ENCODE measurements at places on chromosomes 3 and 15.

DNA sequence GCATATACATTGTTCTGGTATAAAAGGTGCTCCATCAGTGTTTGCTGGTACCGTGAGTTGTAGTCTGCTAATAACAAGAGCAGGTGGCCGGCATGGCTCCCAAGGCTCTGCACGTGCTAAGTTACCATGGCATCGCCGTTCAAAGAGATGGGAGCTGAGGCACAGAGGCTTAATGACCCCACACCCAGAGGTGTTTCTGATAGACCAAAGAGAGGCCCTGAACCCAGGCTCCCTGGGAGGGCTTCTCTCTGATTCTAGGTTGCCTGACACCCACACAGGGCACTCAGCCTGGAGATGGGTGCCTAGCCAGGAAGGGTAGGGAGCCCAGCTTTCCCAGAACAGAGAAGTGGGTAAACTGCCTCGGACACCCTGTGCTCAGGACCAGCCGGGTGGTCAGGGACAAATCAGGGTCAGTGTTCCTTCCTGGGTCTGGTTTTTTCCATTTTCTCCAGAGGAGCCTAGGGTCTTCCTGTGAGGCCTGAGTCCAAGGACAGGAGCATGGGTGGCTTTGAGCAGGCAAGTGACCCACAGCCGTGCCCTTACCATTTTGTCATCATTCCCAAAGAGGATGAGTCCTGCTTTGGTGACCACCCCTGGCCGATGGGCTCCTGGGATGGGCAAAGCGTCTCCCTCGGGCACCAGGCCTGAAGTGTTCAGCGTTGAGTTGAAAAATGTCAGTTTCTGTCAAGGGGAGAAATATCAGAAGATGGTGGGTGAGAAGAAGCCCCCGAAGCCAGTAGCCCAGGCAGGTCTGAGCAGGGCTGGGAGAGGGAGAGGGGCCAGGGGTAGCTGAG lies 27.3 kb downstream of the ALDH1L1 start:
- no peak for DNase-seq

- no peak for DNase-seq
Observed at GRCh38 chr15:77563623-77564156, 69.0 kb downstream of the LINGO1 start.

GRCh38 chr3:183298701-183299153 lies 45.7 kb downstream of the B3GNT5 start:
- no peak for DNase-seq

GRCh38 chr15:62957130-62957529 lies 85.4 kb upstream of the TPM1 start:
- no peak for DNase-seq

DNA sequence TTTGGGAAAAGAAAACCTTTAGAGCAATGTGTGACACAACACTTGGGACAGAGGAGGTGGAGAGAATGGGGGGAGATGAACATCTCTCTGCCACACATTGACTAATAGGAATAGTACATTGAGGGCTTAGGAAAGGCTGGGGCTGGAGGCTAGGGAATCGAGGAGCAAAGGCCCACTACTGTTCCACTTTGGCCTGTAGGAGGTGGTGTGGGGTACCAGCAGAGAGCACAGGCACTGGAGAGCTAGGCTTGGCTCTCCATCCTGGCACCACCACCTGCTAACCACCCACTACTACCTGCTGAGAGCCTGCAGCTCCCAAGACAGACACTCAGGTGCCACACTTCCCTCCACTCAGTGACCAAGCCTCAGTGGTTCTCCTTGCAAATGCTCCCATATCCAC lies 19.4 kb downstream of the CCDC32 start:
- DNase-seq: no peak

GRCh38 chr3:124467980-124468902 lies 262.0 kb upstream of the UMPS start:
- DNase-seq: peak; percentile 17

DNA sequence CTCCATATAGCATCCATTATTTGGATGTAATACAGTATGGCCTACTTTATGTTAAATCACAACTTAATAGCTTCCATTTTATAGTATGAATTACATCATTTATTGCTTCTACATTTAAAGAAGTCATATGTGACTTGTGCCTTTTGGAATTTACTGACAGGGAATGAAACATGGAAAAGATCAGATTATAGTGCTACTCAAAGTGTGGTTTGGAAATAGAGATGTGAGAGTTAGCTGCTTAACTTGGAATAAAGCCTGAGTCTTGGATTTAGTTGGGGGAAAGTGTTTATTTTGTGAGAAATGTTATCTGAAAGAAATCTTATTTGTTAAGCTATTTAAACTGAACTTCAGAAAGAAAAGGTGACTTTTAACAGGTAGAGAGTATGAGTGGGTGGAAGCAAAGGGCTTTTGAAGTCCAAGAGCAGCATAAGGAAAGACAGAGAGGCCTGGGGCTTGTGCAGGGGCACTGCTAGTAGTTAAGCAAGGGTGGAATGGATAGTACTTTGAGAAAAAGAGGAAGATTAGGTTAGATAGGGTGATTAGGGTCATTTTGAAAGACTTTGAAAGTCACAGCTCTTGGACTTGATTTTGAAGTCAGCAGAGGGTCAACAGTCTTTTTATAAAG lies 60.5 kb downstream of the SLMAP start:
- no peak for DNase-seq

DNA sequence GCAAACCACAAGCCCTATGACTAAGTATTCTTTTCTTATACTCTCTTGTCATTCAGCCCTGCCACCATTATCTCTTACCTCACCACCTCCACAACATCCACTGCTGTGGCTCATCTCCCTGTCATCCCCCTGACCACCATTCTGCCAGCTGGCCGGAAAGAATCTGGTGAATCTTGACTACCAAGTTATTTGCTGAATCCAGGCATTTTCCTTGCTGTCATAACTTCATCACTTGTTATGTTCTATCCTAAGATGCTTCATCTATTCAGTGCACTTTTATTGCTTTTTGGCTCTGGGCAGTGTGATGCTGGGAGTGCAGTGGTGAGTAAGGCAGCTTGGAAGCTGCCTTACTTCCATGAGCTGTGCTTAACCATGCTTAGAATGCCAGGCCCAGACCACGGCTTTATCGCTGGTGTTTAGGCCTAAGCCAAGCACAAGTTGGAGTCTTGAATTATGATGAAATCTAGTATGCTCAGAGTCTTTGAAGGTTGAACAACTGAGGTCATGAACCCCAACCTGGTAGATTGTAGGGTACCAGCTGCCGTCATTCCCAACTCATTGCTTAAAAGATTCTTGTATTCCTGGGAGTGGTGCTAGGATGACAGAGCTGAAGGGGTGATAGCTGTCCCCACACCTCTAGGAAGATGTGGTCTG lies 27.0 kb upstream of the APH1B start:
- DNase-seq: no peak

- DNase-seq: no peak
Observed at GRCh38 chr3:116216761-116217160, 228.5 kb downstream of the LSAMP start.

- DNase-seq: no peak
Observed at GRCh38 chr15:55289011-55289745, 435 bp downstream of the RAB27A start.

DNA sequence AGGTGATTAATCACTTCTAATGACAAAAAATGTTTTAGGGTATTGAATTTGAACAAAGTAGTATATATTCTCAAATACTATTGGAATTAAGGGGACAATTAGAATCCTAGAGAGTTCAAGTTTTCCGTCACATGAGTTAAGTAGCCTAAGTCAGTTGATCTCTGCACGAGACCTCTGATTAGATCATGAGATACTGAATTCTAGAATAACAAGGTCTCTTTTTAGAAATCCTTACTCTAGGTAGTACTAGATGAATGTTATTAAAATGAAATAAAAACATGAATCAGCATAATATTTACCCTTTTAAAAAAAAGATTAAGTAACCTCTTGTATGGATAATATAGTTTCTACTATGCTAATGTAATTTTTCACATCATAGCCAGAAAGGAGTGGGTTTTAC lies 43.4 kb downstream of the MYO5A start:
- DNase-seq: no peak

DNA sequence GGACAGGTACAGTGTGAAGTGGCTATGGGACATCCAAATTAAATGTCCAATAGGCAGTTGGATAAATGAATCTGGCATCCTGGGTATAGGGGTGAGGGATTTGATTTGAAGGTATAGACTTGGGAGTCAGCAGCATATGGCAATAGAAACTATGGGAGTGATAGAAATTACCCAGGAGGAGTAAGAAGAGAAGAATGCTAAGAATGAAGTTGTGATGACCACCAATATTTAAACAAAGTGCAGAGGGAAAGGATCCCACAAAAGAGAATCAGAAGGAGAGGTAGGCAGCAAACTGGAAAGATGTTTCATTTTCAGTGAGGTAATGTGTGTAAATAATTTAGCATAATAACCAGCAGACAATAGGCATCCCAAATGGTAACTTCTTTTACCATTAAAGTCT lies 13.8 kb upstream of the MSL2 start:
- no peak for DNase-seq

DNA sequence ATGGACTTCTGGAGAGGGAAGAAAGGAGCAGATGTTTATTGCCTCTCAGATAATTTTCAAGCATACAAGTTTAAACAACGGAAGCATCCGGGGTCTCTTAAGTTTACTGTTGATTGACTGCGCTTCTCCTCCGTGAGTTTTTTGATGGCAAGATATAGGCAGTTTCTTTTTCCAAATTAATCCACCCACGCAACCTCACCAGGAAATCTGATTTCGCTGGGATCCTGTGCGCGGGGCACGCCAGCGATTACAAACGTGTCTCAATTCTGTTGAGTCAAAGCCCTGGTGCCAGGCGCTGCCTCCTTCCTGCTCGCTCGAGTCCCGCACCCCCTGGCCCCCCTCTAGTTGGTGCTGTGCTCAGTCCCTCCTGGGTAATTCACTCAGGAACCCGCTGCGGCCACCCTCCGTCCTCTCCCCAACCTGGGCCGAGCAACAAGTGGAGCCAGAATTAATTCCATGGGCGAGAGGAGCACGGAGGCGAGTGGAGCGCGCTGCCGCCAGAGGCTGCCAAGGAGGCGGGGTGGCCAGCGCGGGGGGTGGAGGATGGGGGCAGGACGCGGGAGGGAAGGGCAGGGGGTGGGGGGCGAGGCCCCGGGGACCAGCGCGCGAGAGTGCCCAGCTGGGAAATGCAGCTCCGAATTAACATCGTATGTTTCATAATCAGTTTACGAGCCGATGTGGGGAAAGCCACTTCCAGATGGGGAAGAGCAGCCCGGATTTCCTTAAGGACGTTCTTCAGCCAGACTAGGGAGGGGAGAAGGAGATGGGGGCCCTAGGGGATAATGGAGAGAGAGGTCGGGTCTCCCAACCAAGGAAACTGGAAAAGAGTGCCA lies 6.0 kb downstream of the WNT5A start:
- DNase-seq: no peak

- peak; percentile 13 for DNase-seq
Observed at GRCh38 chr15:38690719-38691332, 126.2 kb upstream of the RASGRP1 start.

- DNase-seq: no peak
Observed at GRCh38 chr3:183909030-183909600, 24.4 kb upstream of the PARL start.
